Activated T-helper 1 cell treated with anti-CD3 and anti-CD28 coated beads, Interleukin-2, amount 50 U/mL, for 16 hours (primary cell): ENCODE measurements at places on chromosomes 11 and 22.

GRCh38 chr11:67344264-67344663, 9.1 kb downstream of the POLD4 start:
- DNase-seq, result no peak

GRCh38 chr22:31876156-31876920, 68.0 kb upstream of the YWHAH start:
- no peak for DNase-seq

DNA sequence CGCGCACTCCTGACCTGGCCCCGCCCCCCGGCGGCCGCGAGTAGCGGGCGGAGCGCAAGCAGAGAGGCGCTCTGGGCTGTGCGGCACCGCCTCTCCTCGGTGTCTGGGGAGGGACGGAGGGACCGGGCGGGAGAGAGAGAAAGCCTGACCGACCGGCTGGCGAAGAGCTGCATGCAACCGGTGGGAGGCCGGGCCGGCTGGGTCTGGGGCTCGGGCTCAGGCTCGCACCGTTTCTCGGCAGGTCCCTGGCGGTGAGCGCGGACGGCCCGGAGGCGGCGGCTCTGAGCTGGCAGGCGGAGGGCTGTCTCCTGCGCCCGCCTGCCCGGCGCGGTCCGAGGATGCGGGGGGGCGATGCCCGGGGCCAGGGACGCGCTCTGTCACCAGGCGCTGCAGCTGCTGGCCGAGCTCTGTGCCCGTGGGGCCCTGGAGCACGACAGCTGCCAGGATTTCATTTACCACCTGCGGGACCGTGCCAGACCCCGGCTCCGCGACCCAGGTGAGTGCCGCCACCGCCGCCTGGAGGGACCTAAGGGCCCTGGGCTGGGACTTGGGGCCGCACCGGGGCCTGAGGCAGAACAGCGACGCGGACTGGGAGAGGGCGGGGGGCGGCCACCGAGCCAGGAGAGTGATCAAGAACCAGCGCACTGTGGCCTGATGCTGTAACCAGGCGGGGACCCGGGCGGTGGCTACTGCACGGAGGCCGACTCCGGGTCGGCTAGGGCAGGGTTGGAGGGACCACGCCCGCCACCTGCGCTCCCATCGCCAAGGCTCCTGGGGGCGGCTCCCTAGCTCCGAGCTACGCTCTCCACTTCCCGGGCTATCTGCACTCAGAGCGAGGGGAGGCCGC, at the start of gene SYT9:
Gene SYT9, plus strand, starts transcription at position 69 of the 847 bp plus-strand sequence. Its CDS starts 283 bp downstream, at position 352.
- no peak for DNase-seq

- no peak for DNase-seq
These were observed 17.9 kb upstream of the RRAS2 start for GRCh38 chr11:14376920-14377319.

DNA sequence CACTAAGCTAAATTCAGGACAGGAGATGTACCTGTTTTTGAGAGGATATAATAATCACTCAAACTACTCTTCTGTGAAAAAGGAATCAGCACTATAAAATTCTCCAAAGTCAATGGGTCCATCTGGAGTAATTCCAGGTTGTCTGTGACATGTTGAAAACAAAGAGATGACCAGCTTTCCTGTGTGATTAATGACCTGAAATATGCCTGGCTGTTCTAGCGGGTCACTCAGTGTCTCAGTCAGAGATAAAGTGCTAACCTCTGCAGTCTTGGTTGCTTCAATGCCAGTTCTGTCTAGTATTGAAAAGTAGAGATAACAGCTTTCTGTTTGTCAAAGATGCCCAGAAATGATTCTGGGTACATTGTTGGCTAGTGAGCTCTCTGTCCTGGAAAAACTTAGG, 722.6 kb upstream of the TENM4 start:
- no peak for DNase-seq

DNA sequence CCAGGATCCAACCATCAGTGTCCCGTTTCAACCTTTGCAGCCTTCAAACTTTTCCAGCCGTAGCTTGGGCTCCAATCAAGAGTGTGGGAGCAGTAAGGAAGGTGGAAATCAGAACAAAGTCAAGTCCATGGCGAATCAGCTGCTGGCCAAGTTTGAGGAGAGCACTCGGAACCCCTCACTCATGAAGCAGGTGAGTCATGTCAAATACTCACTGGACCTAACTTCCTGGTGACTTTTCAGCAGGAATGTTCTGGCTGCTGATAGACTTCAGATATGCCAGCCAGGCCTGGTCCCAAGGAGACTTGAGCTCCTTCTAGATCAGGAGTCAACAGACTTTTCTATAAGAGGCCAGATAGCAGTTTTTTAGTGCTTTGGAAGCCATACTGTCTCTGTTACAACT, 129.0 kb downstream of the MICAL2 start:
- DNase-seq, result no peak

GRCh38 chr11:12818333-12819015, 144.3 kb downstream of the TEAD1 start:
- DNase-seq, result no peak

- DNase-seq, result no peak
These were observed 9.8 kb downstream of the EHBP1L1 start for GRCh38 chr11:65585396-65586246.

DNA sequence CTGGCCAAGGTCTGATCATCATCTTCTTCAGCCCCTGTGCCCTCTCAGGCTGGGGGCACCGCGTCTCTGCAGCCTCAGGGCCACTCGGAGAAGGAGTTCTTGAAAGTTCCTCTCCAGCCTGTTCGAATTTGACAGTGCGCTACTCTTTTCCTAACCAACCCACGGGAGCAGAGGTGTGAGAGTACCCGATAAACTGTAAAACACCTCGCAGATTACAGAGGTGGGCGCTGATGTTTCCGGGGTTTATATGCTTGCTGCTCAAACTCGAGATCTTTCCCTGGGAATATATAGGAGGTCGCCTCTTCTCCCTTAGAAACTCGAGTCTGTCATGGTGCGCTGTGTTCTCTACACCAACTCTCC, 515 bp downstream of the CTR9 start:
- no peak for DNase-seq

DNA sequence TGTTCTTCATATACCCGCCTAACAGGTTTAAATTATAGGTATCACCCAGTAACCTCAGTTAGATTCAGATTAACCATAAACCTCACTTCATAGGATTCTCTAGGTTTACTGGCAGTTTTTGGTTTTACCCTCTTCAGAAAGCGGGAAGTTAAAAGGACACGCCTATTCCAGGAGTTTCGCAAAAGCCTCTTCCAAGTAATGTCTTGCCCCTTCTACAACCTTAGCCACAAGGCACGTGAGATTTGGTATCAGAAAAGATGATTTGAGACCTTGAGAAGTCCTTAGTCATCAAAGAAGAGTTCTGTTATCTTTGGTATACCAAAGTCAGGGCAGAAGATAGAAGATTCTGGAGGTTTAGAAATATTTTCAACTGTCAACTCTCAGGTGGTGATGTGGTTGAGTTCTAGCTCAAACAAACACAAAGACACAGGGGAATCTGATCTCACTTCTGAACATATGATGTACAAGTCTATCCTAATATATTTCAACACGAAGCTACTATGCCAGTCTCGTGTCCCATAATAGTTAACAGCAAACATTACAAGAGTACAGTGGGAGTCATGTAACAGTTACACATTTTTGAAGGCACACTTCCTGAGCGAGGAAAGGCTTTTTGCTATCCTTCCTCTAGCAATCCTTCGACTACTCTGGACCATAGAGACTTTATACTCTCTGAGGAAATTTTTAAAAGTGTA, 103.5 kb downstream of the USP35 start:
- no peak for DNase-seq

DNA sequence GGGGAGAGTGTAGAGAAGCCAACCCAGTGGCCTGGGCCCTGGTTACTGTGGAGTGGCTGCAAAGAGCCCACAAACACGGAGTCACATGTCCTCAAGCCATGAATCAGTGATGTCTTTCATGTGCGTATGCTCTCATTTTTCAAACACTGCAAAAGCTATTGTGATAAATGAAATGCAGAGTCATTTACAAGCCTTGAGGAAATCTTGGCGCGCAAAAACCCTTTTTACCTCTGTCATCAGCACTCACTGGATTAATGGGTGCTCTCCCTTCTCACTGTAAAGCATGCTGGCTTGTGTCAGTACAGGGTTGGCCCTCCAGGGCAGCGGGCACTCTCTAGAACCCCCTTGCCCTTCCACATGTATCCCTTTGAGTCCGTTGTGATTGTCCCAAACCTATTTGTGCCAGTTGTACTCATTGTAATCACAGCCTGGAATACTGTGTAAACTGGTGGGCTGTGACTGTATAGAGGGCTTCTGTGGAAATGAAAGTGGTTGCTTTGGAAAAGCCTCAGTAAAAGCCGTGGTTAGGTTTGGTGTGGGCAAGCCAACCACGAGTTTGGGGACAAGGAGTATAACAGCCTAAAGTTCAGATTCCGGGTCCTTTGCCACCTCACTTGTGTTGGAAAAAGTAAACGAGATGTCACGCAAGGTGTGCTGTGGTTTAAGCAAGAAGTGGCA, 10.4 kb downstream of the GNAZ start:
- no peak for DNase-seq

GRCh38 chr22:19638282-19639015, 75.9 kb upstream of the SEPTIN5 start:
- DNase-seq, result no peak

GRCh38 chr22:38345782-38346181, 28.5 kb upstream of the CSNK1E start:
- no peak for DNase-seq

- no peak for DNase-seq
These were observed 5.9 kb downstream of the VPS37C start for GRCh38 chr11:61155312-61155711.

DNA sequence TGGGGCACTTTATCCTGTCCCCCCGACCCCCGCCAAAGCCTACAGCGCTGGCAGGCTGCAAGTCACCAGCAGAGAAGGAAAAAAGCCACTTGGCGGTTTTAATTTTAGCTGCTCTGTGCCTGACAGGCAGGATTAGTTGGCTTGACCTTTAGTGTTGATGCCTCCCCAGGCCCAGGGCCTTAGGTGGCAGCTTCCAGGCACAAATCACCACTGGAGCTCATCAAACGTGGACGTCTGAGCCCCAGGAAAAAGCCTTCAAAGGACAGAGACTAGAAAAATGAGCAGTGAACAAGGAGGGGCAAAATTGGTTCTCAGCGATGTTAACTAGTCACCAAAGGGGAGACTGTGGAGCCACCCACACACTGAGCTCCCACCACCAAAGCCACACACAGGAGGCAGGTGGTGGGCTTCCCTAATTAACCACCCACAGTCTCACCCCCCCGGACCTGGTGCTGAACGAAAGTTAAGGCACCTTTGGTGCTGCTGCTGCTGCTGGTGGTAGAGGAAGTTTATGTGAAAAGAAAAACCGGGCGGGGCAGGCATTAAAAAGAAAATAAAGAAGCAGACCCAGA, 4.4 kb upstream of the PYGM start:
- no peak for DNase-seq

GRCh38 chr11:69894181-69894611, 75.0 kb upstream of the FGF3 start:
- DNase-seq, result no peak

DNA sequence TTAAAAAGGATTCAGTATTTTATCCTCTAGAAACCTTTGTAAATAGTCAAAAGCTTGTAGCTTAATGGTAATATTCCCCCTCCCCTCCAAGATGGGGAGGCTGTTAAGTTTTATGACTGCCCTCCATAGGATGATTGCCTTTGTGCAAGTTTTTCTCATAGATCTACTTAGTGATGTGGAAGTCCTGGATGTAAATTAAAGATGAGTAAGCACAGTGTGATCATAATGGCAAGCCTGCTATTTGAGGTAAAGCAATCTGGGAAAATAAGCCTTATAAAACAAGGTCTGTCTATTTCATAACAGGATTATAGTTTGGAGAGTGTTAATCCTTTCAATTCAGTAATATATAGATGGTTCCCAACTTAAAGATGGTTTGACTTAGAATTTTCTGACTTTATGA, 216.3 kb downstream of the DDX10 start:
- DNase-seq, result no peak

- DNase-seq, result no peak
These were observed 8.9 kb upstream of the SAMM50 start for GRCh38 chr22:43946384-43946667.

- DNase-seq, result no peak
These were observed 1079.7 kb downstream of the OPCML start for GRCh38 chr11:132452616-132453015.

DNA sequence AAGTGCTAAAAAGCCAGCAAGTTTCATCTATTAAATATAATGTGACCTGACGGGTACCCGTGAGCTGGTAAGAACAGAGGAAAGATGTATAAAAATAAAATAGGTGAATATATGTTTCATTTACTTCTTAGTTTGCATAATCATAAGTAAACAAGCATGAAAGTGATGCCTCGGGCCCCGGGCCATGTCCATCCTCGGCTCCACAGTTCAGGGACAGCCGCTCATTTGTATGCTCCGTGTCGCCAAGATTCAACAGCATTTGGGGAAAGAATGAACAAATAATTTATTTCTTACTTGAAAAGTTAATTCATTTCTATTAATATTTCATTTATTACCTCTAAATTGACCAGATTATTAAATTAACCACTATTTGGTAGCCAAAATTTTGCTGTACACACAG, 251.8 kb downstream of the NTM start:
- DNase-seq, result no peak

GRCh38 chr11:14424096-14424495, 65.1 kb upstream of the RRAS2 start:
- DNase-seq, result no peak

DNA sequence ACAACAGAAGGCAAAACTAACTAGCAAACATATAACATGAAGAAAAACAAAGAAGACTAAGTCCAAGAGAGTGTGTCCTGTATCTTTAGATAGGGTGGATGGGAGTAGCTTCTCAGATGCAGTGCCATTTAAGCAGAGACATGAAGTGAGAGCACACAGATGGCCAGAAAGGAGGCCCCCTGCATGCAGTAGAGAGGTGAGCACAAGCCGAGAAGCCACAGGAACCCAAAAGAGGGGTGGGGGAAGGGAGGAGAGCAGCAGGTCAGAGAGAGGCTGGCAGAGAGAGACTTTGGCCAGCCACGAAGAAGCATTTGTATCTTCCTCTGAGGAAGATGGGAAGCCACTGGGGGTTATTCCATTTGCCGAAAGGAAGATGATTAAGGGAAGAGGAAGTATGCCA, 86.7 kb downstream of the NTM start:
- no peak for DNase-seq

DNA sequence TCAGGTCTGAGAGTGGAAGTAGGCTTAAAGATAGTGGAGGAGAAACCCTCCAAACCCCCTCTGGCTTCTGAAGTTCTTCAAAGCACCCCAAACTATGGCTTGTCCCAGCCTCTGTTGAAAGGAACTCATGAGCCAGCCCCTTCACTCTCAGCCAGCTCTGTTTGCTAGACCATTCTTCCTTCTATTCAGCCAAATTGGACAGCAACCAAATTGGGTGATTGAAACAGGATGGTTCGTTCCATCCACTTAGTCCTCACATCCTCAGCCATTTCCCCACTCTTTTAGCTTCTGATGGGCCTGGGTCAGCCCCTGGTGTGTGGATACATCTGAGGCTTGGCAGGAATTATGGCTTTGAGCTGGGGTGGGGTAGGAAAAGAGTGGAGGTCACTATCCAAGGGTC, 4.5 kb downstream of the HTR3A start:
- no peak for DNase-seq
